Activated T-cell treated with anti-CD3 and anti-CD28 coated beads, Interleukin-2, amount 50 U/mL, for 72 hours (primary cell): ENCODE measurements at places on chromosomes 1 and 21.

- no peak for DNase-seq
Measured at GRCh38 chr1:39915499-39916129, 13.9 kb upstream of the MYCL start.

- DNase-seq = no peak
Measured at GRCh38 chr21:37710546-37711285, 205.5 kb downstream of the KCNJ6 start.

GRCh38 chr1:228420968-228421826, 4.5 kb upstream of the TRIM17 start:
- DNase-seq = no peak

DNA sequence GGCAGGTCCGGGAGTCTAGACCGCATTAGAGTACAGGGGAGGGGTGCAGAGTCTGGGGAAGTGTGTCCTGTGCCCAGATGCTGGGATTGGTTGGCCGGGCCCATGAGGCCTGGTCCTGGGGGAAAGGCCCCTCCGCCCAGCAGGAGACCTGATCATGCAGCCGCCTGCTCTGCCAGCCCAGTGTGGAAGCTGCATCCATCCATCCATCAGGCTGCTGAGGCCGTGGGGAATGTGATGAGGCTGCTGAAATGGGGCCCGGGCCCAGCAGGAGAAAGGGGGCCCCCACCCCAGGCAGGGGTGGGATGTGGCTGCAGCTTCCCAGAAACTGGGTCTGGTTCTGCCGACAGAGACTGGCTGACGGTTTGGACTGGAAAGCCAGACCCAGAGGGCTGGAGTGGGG, 37.2 kb downstream of the EPHA2 start:
- no peak for DNase-seq

DNA sequence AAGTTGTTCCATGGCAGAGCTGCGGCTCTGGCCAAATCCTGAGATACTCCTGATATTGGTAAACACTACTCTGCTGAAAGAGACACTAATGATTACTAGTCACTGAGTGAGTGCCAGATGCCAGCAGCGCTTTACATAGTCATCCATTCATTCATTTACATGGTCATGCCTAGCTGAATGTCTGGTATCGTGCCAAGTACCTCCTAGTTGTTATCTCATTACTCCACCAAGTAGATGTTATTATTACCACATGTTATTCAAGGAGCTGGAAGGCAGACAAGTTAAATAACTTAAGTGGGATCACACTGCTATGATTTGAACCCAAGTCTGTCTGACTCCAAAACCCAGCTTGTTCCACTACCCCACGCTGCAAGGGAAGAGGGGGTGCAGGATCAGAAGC, 4.7 kb downstream of the OLFML2B start:
- DNase-seq = no peak

- DNase-seq = no peak
Measured at GRCh38 chr1:229554886-229555621, 3.5 kb downstream of the ABCB10 start.

DNA sequence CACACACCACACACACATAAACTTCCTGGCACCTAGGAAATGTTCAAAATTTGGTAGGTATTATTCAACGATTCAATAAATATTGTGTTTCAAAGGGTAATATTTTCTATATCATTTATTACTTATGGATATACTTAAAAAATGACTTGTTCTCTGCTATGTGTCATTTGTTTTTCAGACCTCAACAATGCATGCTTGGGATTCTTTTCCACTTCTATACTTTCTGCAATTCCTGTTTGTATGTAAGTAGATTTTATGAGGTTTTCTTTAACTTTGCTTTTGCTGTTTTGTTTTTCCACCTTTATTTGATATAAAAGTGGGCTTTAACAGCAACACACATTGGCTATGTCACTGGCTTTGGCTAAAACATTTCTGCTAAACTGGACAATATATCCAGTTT, 3.5 kb downstream of the CEP170 start:
- no peak for DNase-seq

DNA sequence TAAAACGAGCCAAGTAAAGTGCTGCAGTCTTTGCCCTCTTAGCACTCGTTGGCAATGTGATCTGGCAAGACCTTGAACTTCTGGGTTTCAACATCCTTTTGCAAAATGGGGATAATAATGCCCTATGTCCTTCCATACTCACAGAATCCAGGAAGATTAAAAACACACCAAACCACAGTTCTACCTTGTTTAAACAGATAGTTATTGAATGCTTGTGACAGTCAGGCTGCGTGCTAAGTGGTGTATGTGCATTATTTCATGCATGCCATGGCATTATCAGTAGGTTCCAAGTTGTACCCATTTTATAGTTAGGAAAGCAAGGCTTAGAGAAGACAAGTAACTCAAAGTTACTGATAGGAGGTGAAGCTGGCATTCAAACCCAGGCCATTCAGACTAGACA, 308.6 kb upstream of the PROX1 start:
- DNase-seq = no peak

DNA sequence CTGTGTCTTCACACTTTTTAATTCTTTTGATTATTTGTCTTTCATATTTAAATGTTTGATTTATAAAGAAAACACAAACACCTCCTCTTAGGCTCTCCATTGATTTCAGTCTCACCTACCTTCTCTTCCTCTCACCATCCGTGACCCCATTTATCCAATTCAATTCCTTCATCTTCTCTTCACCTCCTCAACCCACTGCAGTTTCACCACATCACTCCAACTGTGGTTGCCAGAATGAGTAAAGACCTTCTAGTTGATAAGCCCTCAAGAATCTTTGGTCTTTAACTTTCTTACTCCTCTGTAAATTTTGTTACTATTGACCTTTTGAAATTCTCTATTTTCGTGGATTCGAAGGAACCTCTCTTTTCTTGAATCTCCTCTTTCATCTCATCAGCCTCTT, 260.7 kb downstream of the CHRM3 start:
- peak; percentile 3 for DNase-seq

DNA sequence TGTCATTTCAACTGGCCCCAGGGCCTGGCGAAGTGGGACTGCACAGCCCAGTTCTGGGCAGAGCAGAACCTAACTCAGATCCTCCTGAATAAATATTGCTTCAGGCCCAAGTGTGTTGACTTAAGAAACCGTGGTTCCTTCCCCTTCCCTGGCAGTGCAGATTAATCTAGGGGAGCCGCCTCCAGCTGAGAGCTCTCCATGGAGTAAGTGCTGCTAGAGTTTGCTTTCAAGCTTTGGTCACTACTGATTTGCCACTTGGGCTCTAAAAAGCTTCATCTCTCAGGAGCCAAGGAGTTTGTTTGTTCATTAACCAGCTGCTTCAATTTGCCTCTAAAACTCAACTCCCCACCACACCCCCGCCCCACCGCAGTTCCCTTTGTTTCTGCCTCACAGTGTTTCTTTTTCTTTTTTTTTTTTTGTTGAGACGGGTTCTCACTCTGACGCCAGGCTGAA, 112.1 kb downstream of the DTL start:
- DNase-seq = no peak

- DNase-seq = no peak
Measured at GRCh38 chr21:33668180-33668579, 25.9 kb downstream of the ITSN1 start.

GRCh38 chr1:13730751-13731482, 30.9 kb downstream of the PRDM2 start:
- peak; percentile 85 for DNase-seq
